ENCODE measurements at places on chromosomes 16 and 17. TPM values are rescaled to one million over a fixed set of nuclear protein-coding genes. Genes with fewer than 3 reads are reported as not detected.

Gene ZC3H18
- total RNA-seq, result 118 TPM

Gene NMRAL1
- total RNA-seq, result 34.5 TPM

Gene VAT1L
- not detected for total RNA-seq

Gene EME2
- 30.0 TPM for total RNA-seq

Gene CDT1
- total RNA-seq, result 93.2 TPM

DNA sequence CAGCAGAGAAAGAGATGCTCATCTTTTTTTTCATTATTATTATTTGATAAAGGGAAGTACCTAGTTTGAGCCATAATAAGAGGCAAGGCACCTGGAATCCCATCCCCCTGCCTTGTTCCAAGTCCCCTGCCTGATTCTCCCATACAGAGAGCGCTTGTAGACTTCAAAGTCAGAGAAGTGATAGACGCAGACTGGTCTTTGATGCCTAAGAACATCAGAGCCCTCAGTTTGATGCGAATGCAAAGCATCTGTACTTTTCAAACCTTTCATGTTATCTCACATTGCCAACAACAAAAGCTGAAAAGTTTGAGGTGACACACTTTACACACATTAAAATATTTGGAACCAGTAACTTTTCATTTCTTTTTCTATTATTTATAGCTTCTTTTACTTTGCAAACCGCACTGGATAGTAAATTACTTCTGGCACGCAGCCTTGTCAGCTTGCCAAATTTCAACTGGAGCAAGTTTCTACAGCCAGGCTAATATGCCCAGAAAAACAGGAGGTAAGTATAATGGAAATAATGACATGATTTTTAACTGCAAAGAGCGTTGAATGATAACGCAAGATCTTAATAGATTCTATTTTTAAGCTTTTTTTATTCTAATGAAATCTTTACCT, 5.9 kb upstream of the UTP6 start:
- H3K27ac ChIP-seq, result no peak overlapping the region
- H3K4me3 ChIP-seq, result no peak overlapping the region
- H3K4me1 ChIP-seq, result peaks cover 7% of the 10 kb centered on the region
- DNase-seq, result no peak
- H3K27me3 ChIP-seq, result peaks cover 16% of the 10 kb centered on the region

DNA sequence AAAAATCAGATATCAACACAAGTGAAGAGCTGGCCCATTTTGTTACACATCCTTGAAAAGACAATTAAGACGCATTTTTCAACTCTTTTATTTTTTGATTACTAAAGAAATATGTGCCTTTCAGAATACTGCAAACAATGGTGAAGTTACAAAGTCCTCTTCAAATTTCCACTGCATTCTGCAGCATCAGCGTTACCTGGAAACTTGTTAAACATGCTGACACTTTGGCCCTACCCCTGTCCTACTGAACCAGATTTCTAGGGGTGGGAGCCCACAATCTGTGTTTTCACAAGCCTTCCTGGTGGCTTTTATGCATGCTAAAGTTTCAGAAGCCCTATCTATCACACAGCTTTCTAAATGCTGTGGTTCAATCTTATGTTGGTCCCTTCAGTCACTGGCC, 4.5 kb upstream of the CCL14 start:
- H3K27ac ChIP-seq, result no peak overlapping the region
- H3K36me3 ChIP-seq, result no peaks in the 10 kb centered on the region
- H3K4me1 ChIP-seq, result no peaks in the 10 kb centered on the region
- no peak overlapping the region for H3K4me3 ChIP-seq
- H3K27me3 ChIP-seq, result peaks cover 27% of the 10 kb centered on the region

DNA sequence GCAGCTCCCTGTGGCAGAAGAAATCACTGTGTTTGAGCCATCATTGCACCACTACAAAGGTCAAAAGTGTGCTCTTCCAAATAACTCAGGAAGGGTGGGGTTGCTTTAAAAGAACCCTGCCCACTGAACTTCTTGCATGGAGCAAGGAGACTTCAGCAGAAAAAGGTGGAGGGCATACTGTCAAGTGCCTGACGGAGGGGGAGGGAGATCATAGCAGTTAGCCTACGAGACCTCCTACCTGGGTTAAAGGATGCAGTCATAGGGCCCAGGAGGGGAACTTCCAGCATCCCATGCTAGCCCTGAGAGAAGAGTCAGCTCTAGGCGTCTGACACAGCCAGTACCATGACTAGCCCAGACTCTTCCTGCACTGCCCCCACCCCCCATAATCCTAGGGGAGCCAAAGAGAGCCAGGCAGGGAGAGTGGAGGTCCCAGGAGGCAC, 45.3 kb upstream of the MSI2 start:
- DNase-seq, result no peak
- H3K27me3 ChIP-seq, result peaks cover 36% of the 10 kb centered on the region
- H3K36me3 ChIP-seq, result no peaks in the 10 kb centered on the region
- H3K4me3 ChIP-seq, result no peak overlapping the region
- peaks cover 2% of the 10 kb centered on the region for H3K4me1 ChIP-seq

- H3K4me1 ChIP-seq, result peaks cover 3% of the 10 kb centered on the region
- peaks cover 58% of the 10 kb centered on the region for H3K36me3 ChIP-seq
- no peak overlapping the region for H3K27ac ChIP-seq
- no peaks in the 10 kb centered on the region for H3K27me3 ChIP-seq
Observed at GRCh38 chr17:28343491-28343932, 8.0 kb downstream of the TNFAIP1 start.

- peaks cover 65% of the 10 kb centered on the region for H3K36me3 ChIP-seq
- H3K27ac ChIP-seq, result no peak overlapping the region
- no peak overlapping the region for H3K4me3 ChIP-seq
Observed at GRCh38 chr17:39822051-39822451, 42.1 kb downstream of the IKZF3 start.

DNA sequence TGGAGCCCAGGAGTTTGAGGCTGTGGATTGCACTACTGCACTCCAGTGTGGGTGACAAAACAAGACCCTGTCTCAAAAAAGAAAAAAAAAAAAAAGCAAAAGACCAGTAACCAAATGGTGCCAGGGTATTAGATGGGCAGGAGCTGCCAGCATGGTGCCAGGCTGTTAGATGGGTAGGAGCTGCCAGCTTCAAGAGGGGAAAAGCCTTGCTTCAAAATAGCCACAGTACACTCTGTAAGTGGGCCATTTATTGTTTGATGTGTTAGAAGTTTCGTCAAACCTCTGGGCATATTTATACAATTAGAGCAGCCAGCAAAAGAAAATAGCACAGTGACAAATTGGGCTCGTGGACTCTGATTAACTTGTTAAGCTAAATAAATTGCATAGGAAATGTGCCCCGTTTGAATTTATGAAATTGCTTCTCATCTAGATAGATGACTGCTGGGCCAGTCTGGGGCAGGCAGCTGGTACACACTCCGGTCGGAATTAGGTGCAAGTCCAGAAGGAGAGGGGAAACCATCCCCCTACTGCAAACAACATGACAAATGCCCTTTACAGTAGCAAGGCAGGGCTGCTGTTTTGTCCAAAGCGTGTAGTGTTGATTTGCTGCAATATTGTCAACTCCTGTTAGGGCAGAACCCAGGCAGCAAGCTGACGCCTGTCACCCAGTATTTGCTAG, 126.3 kb upstream of the IRX3 start:
- no peaks in the 10 kb centered on the region for H3K36me3 ChIP-seq
- no peak for DNase-seq
- no peak overlapping the region for H3K27ac ChIP-seq
- no peaks in the 10 kb centered on the region for H3K27me3 ChIP-seq

GRCh38 chr16:56400458-56400857, 24.9 kb downstream of the AMFR start:
- H3K4me1 ChIP-seq, result peaks cover 3% of the 10 kb centered on the region
- no peak overlapping the region for H3K27ac ChIP-seq
- DNase-seq, result no peak
- no peaks in the 10 kb centered on the region for H3K27me3 ChIP-seq
- H3K36me3 ChIP-seq, result peaks cover 49% of the 10 kb centered on the region

- no peak overlapping the region for H3K27ac ChIP-seq
- no peak overlapping the region for H3K4me3 ChIP-seq
- H3K4me1 ChIP-seq, result no peaks in the 10 kb centered on the region
- no peak for DNase-seq
Observed at GRCh38 chr16:86256995-86257394, 253.3 kb upstream of the FOXF1 start.
